Epithelial cell of prostate (primary cell): ENCODE measurements at places on chromosomes 2 and 18.
A peak's percentile ranks its signal among the peaks of the same experiment; 100 is the strongest.

- no peak for DNase-seq
Observed at GRCh38 chr18:11035814-11036495, 113.4 kb downstream of the PIEZO2 start.

DNA sequence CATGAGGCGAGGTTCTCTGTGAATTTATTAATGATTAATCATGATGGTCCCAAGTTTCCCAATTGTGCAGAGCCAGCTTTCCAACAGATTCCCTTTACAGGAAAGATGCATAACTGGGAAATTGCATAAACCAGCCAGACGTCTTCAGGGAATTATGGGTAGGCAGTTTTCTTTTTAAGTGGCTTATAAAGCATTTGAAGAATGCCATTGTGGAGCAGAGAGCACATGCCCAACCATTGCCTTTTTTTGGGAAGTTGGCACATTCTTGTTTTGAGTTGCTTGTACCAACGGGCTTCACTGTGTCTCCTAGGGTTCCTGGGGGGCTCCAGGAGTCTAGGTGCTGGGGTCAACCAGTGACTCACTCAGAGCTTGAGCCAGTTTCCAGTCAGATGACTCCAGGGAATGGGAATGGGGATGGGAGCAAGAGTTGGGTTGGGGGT lies 231.7 kb upstream of the FOSL2 start:
- DNase-seq, result no peak

DNA sequence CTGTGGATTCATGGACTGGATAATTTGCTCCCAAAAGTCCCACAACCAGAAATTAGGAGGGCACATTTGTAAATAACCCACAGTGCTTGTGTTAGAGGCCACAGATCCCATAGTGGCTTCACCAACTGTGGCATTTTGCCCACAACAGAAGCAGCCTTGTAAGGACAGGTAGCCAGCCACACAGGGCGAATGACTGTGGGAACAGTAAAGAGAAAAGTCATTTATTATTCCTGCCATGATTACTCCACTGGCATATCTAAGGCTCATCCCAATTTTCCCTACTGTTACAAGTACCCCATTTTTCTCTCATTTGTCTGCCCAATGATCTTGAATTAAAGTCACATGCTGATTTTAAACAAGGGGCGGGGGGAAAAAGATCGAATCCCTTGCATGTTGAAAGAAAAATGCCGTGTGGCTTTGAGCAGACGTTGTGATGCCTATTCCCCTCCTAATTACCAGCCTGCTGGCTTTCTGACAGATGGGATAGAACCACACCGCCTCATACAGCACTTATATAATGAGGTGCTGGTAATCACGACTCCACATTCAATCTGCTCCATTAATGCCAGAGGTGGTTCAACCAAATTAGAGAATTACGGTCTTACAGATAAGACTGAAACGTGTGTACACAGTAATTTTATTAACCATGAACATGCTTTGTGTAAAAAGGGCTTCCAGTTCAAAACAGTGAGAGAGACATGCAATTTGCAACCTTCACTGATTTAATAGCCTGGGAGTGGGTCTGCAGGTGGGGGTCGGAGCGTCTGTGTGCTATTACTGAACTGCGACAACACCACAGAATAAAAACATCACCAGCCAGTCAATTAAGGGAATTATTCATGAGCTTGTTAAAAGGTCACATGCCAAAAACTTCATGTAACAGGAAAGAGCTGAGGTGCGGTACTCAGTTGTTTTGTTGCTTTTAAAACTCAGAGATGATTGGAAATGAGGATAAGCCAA lies 196.0 kb downstream of the TMEM163 start:
- DNase-seq, result no peak

DNA sequence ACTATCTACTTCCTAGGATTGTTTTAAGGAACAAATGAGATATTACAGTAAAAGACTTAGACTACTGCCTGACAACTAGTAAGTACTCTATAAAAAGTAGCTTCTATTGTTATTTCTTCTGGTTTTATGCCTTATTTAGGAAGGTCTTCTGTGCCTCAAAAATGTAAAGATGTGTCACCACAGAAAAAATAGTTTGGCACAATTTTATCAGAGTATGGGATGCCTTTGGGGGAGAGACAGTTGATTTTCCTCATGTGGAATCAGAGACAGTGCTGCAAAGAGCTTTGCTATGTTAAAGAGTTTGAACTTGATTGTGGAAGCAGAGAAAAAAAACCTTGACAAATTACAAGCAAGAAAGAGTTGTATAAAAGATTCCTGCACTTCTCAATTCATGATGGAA lies 98.4 kb downstream of the EHBP1 start:
- DNase-seq, result no peak

- no peak for DNase-seq
Observed at GRCh38 chr2:20822535-20823490, at the start of gene LDAH. LDAH (minus strand) TSS chr2:20823101; CDS start chr2:20801463, 21,638 bp downstream.

DNA sequence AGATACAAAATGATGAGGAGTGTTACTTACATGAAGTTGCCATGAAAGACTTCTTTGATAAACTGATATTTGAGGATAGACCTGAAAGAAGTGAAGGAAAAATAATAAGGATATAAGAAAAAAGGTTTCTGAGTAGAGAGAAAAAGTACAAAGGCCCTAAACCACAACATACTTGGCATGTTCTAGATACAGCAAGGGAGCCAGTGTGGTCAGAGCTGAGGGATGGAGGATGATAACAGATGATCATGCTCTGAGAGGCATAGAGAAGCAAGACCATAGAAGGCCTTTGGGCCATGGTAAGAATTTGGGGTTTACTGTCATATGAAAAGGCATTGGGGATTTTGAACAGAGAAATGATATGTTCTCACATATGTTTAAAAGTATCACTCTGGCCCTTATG lies 424.1 kb upstream of the CHST9 start:
- DNase-seq, result no peak

GRCh38 chr18:21110713-21111345 lies 784 bp downstream of the ROCK1 start:
- no peak for DNase-seq

- DNase-seq, result no peak
Observed at GRCh38 chr2:169664978-169665930, 29.0 kb downstream of the CFAP210 start.

- DNase-seq, result no peak
Observed at GRCh38 chr2:218897394-218898108, 16.9 kb downstream of the WNT10A start.

GRCh38 chr2:43519643-43520221 lies 76.1 kb downstream of the THADA start:
- DNase-seq, result peak; percentile 89

GRCh38 chr2:151334082-151334815 lies 23.1 kb upstream of the TNFAIP6 start:
- no peak for DNase-seq

DNA sequence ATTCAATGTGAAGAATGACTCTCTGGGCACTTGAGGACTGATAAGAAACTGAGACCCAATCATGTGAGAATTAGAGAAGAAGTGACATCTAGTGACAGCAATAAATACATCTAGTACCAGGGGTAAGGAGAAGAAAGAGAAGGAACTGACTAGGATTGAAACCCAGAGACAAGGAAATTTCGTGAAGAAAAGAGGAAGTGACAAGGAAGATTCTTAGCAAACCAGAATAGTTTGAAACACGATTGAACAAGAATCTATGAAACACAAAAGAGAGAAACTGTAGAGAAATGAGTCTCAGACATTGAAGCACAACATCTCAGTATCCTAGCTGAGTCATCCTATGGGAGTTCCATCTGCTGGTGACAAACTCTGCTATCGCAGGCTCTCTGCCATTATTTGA lies 571.9 kb upstream of the PKDCC start:
- no peak for DNase-seq

DNA sequence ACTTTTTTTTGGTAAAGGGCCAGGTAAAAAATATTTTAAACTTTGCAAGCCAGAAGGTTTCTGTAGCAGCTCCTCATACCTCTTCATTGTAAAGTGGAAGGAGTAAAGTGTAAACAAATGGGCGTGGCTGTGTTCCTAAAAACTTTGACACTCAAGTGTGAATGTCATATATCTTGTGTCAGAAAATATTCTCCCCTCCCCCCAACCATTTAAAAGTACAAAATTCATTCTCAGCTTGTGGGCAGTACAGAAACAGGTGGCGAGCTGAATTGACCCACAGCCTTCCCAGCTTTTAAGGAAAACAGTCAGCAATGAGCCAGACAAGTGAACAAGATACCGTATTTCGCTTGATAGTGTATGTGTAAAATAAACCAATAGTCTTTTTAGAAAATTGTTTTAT lies 4.0 kb downstream of the YPEL5 start:
- no peak for DNase-seq

- DNase-seq, result no peak
Observed at GRCh38 chr18:55509631-55510324, 78.2 kb downstream of the TCF4 start.

DNA sequence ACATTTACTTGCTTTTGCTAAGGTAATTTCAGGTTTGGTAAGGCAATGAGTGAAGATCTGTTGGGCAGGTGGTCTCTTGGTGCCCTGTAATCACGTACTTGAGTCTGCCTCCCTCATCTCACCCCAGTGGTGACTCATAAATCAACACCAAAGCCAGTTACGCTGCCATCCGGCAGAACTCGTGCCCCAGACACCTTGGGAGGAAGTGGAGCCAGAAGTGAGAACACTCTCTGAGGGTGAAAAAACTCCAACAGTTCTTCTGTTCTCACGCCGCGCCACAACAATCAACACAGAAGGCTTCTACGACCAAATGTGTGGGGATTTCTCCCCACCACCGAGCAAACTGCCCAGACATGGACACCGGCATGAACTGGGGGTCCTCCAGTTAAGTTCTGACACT lies 206.2 kb downstream of the ARL4C start:
- DNase-seq, result no peak

DNA sequence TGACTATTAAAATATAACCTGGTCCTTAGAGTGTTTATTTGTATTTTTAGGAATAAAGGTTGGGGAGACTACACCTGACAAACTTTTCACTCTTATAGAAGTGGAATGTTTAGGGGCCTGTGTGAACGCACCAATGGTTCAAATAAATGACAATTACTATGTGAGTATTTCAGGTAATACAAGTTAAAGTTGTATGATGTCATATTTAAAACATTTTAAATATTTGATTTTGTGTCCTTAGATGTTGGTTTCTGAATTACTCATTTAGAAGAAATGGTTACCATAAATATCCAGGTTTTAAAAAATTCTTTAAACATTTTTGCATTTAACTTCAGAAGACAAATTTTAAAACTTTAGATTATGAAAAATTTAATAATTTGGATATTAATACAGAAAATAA lies 11.8 kb upstream of the ANKRD12 start:
- no peak for DNase-seq

GRCh38 chr2:157271590-157272203 lies 14.2 kb downstream of the GALNT5 start:
- DNase-seq, result no peak

DNA sequence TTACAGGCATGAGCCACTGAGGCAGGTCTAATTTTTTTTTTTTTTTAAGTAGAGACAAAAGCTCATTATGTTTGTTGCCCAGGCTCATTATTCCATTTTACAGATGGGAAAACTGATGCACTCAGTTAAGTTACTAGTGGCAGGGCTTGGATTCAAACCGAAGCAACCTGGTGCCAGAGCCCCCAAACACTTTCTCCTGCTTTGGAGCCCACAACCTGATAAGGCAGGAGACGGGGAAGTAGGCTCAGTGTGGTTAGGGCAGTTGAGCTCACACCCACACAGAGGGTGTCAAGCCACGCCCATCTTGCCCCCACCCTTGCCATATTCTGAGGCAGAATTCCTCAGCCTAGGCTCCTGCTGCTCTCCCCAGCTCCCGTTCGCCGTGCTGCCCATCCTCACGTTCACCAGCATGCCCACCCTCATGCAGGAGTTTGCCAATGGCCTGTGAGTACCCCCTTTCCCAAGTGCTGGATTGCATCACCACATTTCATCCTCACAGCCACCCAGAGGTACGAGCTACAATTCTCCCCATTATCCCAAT lies 5.8 kb upstream of the CTDSP1 start:
- no peak for DNase-seq

- no peak for DNase-seq
Observed at GRCh38 chr2:201432621-201433393, 18.5 kb downstream of the TRAK2 start.

DNA sequence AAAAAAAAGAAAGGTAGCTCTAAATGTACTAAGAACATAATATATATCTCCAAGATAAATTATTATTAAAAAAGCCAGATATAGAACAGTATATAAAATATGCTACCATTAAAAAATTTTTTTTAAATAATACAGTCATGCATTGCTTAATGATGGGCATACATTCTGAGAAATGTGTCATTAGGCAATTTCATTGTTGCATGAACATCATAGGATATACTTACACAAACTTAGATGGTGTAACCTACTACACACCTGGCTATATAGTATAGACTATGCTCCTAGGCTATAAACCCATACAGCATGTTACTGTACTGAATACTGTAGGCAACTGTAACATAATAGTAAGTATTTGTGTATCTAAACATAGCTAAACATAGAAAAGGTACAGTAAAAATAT lies 18.3 kb upstream of the LAPTM4A start:
- no peak for DNase-seq
